ENCODE measurements at places on chromosomes 7 and 10. TPM values are rescaled to one million over a fixed set of nuclear protein-coding genes. Genes with fewer than 3 reads are reported as not detected.

LIPF gene
- not detected for total RNA-seq

GHRHR gene
- not detected for total RNA-seq

DNA sequence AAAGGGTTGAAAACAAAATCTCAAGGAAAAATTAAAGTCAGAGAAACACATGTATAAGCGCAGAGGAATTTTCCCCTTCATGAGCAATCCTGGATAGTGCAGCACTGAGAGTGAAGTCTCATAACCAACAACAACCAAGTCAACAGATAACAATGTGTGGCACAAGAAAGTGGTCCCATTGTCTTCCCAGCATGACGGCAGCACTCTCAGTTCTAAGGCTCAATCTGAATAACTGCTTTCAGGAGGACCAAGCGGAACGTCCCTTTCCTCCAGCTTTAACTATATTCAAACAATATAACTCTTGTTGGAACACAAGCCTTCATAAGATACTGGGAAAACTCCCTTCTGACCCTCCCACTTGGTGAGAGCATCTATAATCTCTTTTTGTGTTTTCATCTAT lies 137.9 kb downstream of the RAPGEF5 start:
- no peak overlapping the region for H3K4me3 ChIP-seq
- no peaks in the 10 kb centered on the region for H3K27me3 ChIP-seq
- DNase-seq, result no peak
- no peaks in the 10 kb centered on the region for H3K36me3 ChIP-seq

- H3K36me3 ChIP-seq, result no peaks in the 10 kb centered on the region
- no peak overlapping the region for H3K4me3 ChIP-seq
- DNase-seq, result no peak
- H3K27me3 ChIP-seq, result no peaks in the 10 kb centered on the region
- H3K4me1 ChIP-seq, result no peaks in the 10 kb centered on the region
- H3K27ac ChIP-seq, result no peak overlapping the region
These were observed 239.2 kb upstream of the GLI3 start for GRCh38 chr7:42476255-42476654.

DNA sequence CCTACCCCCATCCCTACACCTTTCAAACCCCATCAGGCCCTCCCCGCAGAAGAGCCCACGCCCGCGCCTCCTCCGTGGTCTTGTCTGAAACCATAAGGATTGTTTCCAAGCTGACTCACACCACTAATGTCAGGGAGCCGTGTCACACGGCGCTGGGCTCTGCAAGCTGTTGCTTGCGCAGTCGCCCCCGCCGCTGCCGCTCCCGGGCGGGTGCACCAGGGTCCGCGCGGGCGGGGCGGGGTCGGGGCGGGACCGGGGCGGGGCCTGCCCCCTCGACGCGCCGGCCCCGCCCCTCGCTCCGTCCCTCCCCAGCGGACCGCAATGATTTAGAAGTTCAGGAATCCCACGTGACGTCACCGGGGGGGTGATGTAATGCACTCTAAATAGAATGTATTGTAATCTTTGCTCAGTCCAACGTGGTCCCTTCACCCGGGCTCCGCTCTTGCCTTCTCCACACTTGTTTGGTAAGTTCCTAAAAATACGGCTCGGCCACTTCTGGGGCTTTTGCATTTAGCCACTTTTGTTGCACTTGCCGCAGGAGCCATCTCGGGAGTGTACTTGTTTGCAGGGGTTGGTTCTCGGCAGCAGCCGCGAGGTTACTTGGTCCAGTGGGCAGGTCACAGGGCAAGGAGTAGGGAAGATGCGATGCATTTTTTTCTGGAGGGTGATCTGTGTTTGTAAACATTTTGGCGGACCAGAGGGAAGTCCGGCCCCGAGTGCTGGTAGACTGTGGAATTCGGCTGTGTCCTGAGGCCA lies 3.2 kb upstream of the CREB5 start:
- peaks cover 28% of the 10 kb centered on the region for H3K27me3 ChIP-seq
- no peak overlapping the region for H3K4me3 ChIP-seq
- peak; percentile 89 for DNase-seq
- no peaks in the 10 kb centered on the region for H3K36me3 ChIP-seq
